ENCODE measurements at places on chromosomes 1 and 21.

GRCh38 chr1:55483523-55483922 is 268.4 kb upstream of the USP24 start:
- DNase-seq = no peak

DNA sequence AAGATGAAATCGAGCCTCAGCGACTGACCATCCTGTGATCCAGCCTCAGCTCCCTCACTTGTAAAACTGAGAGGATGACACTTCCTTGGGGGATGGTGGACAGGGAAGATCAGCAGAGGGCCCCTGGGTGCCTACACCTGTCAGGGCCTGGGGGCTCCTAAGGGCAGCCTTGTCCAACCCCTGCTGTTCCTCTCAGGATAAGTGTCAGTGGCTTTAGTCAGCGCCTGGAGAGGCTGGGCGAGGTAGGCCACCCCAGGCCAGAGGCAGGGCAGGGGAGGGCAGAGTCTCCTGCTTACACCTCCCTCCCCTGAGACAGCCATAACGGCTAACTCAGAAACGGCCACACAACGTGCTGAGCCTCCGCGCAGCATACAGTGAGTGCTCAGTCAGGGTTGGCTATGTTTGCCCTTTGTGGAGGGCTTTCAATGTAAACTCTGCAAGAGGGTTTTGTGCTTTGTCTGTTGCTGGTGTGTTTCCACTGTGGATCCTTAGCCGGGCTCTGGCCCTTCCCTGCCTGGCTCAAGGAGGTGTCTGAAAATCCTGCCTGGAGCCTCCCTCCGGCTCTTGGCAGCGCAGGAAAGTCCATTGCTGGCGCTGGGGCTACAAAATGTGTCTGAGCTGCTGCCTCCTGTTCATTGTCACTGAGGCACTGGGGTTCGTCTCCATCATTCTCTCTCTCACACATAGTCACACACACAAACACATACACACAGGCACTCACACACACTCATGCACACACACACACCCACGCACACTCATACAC is 588.4 kb downstream of the PTPRU start:
- no peak for DNase-seq

DNA sequence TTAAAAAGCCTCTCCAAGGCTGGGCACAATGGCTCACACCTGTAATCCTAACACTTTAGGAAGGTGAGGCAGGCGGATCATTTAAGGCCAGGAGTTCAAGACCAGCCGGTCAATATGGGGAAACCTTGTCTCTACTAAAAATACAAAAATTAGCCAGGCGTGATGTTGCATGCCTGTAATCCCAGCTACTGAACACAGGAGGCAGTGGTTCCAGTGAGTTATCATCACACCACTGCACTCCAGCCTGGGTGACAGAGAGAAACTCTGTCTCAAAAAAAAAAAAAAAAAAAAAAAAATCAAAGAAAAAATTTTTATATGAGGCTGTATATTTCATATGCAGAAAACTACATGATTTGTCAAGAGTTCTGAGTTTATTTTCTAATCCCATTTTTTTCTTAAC is 1107.1 kb upstream of the TMPRSS15 start:
- no peak for DNase-seq

- peak; percentile 30 for DNase-seq
Observed at GRCh38 chr1:107277022-107277421, 136.2 kb downstream of the NTNG1 start.

DNA sequence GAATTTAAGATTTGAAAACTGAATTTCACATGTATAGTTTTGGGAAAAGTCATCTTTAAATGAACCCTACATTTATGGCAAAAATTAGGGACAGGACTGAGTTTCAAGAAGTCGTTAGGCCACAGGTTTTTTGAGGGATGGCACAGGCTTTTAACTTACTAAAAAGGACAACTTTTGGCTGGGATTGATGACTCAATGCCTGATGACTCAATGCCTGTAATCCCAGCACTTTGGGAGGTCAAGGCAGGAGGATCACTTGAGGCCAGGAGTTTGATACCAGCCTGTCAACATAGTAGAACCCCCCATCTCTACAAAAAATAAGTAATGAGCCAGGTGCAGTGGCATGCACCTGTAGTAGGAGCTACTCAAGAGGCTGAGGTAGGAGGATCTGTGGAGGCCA is 15.9 kb downstream of the UCK2 start:
- DNase-seq = peak; percentile 63

GRCh38 chr1:220908757-220909156 is 29.5 kb downstream of the HLX start:
- DNase-seq = peak; percentile 16

- no peak for DNase-seq
Observed at GRCh38 chr1:244678697-244679096, 25.8 kb downstream of the DESI2 start.

DNA sequence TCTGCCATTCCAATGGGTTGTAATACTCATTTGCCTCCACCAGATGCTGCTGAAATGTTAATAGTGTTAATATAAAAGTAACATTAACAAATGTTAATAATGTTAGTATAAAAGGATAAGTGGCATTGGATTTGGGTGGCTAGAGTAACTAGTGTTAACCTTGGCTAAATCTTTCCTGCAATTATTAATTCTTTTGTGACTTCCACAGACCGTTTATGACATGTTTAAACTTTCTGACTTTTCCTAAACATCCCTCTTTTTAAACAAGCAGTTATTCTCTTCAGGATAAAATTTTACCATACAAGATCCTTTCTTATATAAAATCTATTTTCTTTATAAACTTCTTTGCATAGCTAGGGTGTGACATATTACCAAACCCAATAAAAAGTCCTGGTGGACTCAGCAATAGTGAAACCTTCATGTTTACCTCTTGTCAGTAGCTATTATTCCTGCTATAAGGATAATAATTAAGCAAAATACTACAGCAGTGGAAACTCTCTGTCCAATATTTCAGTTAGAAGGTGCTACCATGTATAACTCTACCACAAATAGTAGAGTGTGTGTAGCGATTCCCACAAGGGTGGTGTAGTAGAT is 41.5 kb downstream of the CCDC30 start:
- no peak for DNase-seq

DNA sequence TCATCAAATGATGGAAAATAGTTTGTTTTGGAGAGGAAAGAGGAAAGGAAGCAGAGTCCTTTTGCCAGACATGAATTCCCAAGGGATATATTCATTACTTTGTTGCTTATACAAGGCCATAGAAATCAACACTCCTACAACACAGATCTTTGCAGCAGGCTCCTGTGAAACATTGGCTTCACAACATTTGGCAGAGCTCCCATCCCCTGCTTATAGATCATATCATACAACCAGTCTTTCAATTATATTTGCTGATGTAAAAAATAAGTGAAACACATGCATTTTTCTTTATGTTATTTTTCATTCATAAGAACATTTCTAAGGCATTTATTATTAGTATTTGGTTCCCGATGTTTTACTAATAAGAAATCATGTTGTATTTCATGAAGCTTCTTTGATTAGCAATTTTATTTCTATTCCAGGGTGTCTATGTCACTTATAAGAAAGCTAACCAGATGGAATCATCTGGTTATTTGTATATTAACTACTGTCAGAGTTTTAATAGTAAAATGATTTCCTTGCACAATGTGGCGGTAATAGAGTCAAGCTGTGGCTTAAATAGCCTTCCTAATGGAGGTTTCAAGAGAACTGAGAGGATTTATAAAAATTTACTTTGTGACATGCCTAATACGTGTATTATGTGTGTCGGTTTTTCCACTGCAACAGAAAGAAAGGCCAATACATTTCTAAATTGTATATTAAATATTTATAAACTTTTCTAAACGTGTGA is 470.3 kb upstream of the NCAM2 start:
- no peak for DNase-seq

- no peak for DNase-seq
Observed at GRCh38 chr21:45032332-45032731, 42.0 kb upstream of the ADARB1 start.

DNA sequence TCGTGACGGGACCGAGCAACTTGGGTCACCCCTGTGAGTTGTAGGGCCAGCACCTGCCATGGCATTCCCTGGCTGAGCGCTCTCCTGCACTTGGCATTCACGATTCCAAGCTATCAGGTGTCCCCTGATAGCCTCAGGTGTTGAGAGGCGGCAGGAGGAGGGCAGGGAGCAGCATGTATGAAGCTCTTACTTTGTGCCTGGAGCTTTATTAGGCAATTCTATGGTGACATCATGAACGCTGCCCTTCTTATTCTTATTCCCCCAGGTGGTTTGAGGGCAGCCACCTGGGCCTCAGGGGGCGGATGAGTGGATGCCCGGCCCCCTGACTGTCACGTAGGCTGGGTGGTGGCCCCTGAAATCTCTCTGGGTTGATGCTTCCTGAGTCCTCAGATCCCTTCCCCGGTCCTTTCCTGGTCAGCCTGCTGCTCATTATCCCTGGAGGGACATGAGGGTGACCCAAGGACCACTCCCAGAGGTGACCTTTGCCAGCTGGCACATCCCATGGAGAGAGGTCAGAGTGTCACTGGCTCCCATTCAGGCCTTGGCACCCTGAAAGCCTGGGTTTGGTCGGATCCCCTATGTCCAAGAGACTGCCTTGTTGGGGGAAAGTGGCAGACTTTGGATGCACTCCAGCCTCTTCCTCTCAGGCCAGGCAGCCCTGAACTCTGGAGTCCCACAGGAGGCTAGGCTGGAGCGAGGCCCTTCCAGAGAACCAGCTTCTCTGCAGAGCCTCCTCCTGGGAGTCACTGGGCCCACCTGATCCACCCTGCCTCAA is 51.9 kb downstream of the SPSB1 start:
- DNase-seq = no peak

DNA sequence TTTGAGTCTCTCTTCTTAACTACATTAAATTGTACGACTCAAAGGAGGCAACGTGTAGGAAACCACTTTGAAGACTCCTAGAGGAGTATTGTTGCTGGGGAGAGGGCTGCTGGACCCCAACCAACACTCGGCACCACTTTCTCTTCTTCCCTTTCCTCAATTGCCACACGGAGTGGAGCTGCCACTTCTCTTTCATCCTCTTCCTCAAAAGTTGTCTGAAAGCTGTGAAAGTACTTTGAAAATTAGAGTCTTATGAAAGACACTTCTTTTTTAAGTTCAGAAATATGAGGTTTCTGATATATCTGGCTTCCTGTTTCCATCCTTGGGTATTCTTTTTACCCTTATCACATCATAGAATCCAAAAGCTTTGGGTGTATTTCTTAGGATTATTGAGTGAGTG is 59.5 kb downstream of the MRPS6 start:
- DNase-seq = no peak

GRCh38 chr1:63322114-63322943 is at the start of gene FOXD3:
Gene FOXD3, plus strand, starts transcription at chr1:63322567. Its CDS starts 492 bp downstream, at chr1:63323059.
- DNase-seq = peak; percentile 56

DNA sequence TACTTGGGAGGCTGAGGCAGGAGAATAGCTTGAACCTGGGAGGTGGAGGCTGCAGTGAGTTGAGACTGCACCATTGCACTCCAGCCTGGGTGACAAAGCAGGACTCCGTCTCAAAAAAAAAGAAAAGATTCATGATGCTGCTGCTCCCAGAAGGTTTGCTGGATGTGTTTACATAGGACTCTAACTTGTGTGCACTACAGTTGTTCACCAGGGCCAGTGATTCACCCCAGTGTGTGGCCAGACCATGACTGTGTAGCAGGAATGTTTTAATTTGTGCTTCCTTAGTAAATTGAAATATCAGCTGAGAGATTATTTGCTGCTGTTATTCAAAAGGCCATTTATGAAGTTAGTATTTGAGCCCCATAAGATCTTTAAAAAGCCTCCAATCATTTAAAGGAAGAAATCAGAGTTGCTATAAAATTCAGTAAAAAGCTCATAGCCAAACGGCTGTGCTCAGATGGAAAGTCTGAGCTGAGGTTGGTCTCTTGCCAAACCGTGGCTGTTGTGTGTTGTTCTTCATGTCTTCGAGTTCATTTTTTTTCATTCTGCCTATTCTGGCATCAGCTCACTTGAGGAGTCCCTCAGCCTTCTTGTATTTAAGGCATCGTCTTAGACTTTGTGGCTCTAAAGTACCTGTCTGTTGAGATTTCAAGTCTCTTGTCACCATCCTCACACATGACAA is 18.1 kb upstream of the PGD start:
- DNase-seq = peak; percentile 81

DNA sequence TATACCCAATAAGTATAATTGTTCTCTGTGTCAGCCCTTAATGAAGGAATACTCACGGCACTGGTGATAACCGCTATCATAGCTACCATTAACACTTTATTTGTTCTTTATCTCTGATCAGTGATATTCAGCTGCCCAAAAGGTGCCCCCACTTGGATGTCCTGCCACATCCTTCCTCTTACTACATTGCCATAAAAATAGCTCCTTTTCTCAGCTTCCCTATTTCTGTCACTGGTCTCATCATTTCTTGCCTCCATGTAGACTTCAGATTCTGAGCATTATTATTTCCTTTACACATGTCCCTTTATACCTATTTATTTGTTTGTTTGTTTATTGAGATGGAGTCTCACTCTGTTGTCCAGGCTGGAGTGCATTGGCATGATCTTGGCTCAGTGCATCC is 2.7 kb upstream of the RAB29 start:
- no peak for DNase-seq

DNA sequence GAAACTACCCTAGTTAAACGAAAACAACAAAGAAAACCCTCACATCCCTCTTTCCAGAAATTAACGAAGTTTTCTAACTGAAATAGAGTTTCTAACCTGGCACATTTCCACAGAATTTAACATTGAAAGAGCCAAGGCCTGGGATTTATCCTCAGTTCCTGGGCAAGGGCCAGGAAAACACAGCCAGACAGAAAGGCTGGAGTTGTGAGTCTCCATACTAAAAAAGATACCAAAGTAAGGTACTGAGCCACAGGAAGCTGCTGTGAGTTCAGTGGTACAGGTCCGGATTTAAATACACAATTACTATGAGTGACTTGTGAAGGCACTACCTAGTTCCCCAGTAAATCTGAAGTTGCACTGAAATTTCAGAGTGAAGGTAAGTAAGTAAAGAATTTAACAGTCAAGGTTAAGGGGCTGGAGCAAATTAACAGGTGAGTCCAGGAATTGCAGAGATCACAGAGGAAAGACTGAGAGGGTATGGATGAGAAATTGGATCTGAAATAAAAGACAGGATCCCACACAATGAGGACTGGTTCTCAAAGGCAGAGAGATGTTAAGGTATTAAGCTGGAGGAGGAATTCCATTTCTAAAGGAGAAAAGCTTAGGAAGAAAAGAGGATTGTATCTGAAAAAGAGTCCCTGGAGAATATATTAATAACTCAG is 905 bp downstream of the LIX1L start:
- peak; percentile 26 for DNase-seq

DNA sequence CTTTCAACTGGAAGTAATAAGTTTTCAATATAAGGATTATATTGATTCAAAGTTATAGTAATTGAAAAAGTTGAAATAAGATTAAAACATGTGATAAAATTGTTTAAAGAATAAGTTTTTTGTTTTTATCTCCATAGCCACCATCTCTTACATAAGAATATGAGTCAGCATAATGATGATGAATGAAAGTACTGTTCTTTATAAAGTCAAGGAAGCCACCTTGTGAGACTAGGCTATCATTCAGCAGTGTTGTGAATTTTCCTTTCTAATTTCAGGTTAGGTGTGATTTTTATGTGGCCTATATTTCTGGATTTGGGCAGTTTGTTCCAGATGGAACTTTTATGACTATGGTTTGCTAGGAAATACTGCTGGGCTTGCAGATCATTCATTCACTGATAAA is 22.4 kb upstream of the ASB17 start:
- DNase-seq = no peak

Data from EL (cell line).